ENCODE measurements at places on chromosomes 6 and 20.

DNA sequence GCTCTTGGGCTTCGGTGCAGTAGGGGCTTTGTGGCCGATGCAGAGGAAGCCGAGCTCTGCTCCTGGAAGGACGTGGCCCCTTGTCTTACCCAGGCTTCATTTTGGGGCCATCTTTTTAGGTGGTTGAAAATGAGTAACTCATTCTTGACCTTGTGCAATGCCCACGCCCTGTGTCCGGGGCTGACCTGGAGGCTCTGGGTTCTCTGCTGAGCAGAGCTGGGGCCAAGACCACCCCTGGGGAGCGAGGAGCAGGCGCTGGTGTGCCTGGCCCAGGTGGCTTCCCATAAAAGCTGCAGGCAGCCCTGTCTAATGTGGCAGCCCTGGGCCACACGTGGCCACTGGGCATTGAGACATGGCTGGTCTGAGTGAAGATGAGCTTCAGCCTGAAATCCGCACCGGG lies 25.7 kb downstream of the NTSR1 start:
- no peak for DNase-seq

DNA sequence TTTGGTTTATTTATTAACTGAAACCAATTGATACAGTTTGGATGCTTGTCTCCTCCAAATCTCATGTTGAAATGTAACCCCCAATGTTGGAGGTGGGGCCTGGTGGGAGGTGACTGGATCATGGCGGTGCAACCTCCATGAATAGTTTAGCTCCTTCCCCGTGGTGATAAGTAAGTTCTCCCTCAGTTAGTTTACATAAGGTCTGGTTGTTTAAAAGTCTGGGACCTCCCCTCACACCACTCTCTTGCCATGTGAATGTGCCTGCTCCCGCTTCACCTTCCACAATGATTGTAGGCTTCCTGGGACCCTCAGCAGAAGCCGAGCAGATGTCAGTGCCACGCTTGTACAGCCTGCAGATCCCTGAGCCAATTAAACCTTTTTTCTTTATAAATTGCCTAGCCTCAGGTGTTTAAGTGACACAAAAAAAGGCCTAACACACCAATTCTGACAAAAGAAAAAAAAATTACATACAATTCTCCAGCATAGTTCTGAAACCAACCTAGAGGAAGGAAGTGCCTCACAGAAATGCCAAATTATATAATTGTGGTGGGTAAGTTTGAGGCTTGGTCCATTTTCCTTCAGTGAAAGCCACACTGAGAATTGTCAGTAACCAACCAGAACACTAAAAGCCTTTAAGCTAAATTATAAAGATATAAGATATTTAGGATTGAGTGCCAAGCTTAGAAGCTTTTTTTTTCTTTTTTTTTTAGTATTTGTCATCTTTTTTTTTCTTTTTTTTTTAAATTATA lies 15.0 kb downstream of the MAP7 start:
- DNase-seq = no peak

- no peak for DNase-seq
These were observed 34.7 kb downstream of the EZR start for GRCh38 chr6:158784505-158784904.

DNA sequence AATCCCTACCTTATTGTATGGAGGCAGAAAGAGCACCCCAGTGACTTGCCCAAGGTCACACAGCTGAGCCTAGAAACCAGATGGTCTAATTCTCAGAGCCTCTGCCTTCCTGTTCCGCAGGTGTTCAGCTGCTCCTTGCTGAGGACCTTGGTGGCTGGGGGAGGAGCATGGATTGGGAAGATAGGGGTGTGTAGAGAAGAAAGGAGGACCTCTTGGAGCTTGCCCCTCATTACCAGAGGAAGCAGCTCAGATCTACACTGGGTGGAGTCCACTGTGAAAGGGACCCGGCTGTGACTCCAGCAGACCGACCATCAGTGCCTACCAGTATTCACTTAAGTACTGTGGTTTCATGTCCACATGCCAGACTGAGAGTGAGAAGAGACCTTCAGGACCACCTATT lies 15.2 kb downstream of the FOXP4 start:
- no peak for DNase-seq

DNA sequence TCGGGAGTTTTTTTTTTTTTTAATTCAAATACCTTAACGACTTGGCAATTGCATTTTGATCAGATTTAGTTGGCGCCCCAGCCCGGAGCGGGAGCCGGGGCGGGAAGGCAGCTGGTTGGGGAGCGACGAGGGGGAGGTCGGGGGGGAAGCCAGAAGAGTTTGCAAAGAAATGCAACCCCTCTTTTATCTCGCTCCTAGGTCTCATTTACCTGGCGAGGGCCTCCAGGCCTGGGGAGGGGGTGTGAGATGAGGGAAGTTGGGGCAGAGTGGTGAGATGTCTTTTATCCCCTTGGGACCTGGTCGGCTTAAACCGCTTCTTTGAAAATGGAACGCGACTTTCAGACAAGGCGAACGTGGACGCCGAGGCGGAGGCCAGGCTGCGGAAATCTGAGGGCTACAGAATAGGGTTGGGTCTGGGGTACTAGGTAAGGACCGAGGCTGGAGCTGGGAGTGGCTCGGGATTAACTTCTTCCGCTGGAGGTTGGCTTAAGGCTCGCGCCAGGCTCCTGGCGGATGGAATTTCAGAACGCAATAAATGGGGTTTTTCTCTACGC lies 40.3 kb downstream of the NCR2 start:
- DNase-seq = no peak

DNA sequence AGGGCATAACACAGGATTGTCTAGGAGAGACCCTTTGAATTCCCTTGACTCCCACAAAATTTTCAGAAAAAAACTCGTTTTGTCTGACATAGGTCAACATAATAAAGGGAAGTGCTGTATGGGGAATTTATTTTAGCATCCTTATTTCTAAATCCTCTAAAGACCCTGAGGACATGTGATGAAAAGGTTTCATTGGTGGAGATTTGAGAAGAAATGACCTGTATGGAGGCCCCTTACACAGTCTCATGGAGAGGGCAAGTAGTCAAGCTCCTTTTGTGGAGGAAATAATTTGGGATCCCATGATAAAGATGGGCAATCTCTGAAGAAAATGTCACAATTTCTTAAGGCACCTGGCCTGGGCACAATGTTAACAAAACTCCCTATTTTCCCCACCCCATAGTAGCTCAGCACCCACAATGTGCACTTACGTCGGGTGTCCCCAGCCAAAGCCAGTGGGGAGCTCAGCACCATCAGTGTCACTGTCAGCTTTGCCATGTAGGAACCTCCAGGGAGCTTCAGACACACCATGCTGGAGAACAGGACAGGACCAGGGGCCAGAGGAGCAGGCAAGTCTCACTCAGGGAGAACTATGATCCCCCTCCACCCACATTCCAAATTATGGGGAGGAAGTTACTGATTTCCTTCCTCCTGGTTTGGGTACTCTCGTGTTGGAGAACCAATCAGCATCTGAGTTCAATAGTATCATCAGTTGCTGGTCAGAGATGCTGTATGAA lies at the start of gene HLA-DRB5:
Gene HLA-DRB5, minus strand, starts transcription at position 591 of the 734 bp plus-strand sequence. Its CDS starts 63 bp downstream, at position 528.
- no peak for DNase-seq

- peak; percentile 96 for DNase-seq
These were observed at the start of gene MAFB for GRCh38 chr20:40689100-40689942. Gene MAFB (minus strand): TSS chr20:40689236. CDS start chr20:40688850, 386 bp downstream.

- no peak for DNase-seq
These were observed 9.2 kb downstream of the CPNE5 start for GRCh38 chr6:36829919-36830544.

GRCh38 chr6:150704447-150705192 lies 104.9 kb downstream of the PLEKHG1 start:
- DNase-seq = no peak

DNA sequence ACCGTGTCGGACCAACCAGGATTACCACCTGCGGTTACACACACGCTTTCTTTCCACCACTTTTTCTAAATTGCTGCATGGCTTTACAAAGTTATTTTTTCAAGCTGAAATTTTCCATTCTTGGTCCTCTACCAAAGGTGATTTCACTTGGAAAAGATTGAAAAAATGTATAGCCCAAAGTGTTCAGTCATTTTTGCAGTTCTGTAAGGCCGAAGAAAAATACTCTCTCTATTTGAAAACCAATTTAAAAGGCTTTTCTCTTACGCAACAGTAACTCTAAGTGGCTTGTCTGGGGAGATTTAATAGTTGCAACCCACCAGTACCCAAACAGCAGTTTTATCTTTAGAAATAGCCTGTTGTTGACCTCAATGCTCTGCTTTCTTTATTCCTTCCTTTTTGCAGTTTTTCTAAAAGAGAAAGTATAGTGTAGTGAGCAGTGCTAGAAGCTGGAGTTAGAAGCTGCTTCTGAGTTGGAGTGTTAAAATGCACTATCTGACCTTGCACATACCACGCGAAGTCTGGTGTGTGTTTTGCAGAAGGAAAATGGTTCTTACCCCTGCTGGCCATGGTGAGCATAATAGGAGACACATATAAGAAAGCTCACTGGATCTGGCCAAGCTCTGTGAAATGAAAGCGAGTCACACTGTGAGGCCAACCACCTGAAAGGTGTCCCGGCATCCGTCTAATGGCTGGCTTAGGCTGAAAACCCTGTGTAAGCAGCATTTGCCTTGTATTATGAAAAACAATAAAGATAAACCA lies 271.6 kb upstream of the PRND start:
- peak; percentile 19 for DNase-seq

DNA sequence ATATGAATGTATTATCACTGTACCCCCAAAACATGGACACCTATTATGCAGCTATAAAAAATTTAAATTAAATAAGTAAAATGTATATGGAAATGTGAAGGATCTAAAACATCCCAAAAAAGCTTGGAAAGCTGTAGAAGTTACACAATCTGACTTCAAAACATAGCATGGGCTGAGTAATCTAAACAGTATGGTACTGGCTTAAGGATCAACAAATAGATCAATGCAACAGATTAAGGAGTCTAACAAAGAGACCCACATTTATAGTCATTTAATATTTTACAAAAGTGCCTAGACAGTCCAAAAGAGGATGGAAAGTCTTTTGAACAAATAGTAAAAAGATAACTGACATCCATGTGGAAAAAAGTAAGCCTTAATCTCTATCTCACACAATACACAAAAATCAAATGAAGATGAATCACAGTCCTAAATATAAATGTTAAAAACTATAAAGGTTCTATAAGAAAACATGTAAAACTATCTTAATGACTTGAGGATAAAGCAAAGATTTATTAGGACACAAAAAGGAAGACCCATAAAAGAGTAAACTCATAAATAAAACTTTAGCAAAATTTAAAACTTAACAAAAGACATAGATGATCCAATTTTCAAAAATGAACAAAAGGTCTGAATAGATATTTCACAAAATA lies 46.8 kb downstream of the RANBP9 start:
- DNase-seq = no peak

DNA sequence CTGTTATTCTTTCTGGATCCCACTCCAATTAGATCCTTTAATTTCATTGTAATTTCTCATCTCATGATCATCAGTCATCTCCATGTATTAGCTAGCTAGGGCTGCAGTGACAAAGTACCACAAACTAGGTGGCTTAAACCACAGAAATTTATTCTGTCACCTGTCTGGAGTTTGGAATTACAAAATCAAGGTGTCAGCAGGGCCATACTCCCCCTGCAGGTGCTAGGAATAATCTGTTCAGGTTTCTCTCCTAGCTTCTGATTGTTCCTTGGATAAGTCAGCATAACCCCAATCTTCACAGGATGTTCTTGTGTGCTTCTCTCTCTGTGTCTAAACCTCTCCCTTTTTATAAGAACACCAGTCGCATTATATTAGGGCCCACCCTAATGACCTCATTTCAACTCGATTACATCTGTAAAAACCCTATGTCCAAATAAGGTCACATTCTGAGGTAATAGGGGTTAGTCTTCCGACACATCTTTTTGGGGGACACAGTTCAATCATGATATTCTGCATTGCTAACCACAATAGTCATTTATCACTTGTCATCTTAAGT lies 40.5 kb downstream of the BEND6 start:
- DNase-seq = no peak

DNA sequence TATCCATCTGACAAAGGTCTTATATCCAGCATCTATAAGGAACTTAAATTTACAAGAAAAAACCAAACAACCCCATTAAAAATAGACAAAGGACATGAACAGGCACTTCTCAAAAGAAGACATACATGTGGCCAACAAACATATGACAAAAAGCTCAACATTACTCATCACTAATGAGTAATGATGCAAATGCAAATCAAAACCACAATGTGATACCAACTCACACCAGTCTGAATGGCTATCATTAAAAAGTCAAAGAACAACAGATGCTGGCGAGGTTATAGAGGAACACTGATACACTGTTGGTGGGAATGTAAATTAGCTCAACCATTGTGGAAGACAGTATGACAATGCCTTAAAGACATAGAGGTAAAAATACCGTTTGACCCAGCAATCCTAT lies 13.9 kb downstream of the MACROD2 start:
- no peak for DNase-seq

GRCh38 chr20:58179432-58180099 lies 48.9 kb downstream of the ANKRD60 start:
- peak; percentile 91 for DNase-seq

DNA sequence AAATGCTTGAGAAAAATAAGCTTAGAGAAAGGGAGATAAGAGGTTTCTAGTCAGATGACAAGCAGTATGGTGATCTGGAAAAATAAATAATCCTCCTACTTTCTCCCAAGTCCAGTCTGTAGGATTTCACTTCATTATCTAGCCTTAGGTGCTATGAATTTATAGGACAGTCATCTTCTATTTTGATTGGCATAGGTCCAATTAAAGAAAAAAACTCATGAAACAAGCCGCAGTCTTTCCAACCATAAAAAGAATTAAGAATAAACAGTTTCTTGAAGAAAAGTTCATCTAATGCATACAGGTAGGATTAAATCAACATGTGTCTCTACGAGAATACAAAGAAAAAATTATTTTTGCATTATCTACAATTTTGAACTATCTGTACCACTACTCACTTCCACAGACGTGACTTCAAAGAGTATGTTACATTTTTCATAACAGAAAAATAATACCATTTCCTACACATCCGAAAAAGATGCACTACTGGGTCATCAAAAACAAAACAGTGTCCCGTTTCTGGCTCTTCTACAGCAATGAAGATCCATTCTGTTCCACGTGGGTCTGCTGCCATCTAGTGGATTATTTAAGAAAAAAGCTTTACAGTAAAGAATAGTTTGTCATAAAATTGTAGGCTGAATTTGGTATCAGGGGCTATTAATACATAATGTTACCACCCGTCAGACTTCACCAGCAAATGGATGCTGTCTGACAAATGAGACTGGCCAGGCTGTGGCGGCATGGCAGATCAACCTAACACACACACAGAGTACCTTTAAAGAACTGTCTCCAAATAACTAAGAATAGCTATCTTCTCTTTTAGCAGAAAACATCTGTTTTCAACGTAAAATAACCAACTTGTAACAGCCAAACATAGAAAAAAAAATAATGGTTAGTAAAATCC lies 28.9 kb downstream of the STX7 start:
- DNase-seq = peak; percentile 91

- no peak for DNase-seq
These were observed 10.3 kb upstream of the IER3 start for GRCh38 chr6:30754631-30755030.
